ENCODE measurements at places on chromosomes 2 and 18. TPM values are rescaled to one million over a fixed set of nuclear protein-coding genes. Genes with fewer than 3 reads are reported as not detected.

GRCh38 chr18:59885579-59886163 is 14.1 kb upstream of the PMAIP1 start:
- H3K27me3 ChIP-seq = no peaks in the 10 kb centered on the region
- H3K4me3 ChIP-seq = peak overlapping the region; percentile 17
- peaks cover 38% of the 10 kb centered on the region for H3K4me1 ChIP-seq
- H3K36me3 ChIP-seq = peaks cover 1% of the 10 kb centered on the region
- peak overlapping the region; percentile 79 for H3K27ac ChIP-seq
- DNase-seq = no peak

INPP5D gene
- 0.40 TPM for total RNA-seq

DNA sequence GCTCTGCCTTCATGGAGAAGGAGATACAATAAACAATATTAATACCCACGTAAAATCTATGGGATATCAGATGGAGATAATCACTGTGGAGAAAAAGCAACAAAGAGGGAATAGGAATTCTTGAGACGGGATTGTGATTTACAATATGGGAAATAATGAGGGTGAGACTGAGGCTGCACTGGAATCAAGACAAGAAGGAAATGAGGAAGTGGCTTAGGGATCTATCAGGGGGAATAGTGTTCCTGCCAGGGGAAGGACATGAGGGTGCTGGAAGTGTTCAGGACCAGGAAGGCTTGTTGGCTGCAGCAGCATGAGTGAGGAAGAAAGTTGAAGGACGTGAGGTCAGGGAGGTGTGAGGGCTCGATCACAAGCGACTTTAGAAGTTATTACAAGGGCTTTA is 182.4 kb downstream of the DYSF start:
- no peaks in the 10 kb centered on the region for H3K27me3 ChIP-seq
- peaks cover 17% of the 10 kb centered on the region for H3K4me1 ChIP-seq
- H3K27ac ChIP-seq = no peak overlapping the region
- no peak overlapping the region for H3K4me3 ChIP-seq

TMEFF2 gene
- total RNA-seq = 46.8 TPM

DNA sequence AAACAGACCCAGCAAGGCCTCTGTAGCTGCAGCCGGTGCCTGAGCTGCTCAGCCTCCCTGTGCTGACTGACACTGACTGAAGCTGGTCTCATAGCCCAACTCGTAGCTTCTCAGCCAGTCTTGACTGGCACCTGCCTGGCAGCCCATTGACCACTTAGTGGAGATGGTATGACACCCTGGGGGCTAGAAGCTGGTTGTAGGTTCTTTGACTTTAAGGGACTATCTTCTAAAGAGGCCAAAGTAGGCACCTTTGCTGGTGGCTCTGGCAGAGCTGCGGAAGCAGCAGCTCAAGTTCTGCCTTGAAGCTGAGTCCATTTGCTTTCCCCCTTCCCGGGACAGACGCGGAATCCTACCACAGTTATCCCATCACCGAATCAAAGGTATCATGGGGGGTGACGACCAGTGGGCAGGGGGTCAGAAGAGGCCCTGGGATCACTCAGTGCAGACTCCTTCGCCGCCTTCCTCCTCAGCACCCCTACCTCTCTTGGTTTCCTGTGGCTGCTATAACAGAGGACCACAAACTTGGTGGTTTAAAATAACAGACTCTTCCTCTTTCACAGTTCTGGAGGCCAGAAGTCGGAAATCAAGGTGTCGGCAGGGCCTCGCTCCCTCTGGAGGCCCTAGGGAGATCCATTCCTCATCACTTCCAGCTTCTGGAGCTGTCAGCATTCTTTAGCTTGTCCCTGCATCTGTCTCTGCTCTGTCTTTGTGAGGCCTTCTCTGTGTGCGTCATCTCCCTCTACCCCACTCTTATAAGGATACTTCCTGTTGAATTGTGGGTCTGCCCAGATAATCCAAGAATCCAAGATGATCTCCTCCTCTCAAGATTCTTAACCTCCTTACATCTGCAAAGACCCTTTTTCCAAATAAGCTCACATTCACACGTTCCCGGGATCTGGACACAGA is 13.7 kb upstream of the FOSL2 start:
- H3K4me1 ChIP-seq = peaks cover 14% of the 10 kb centered on the region
- no peak overlapping the region for H3K4me3 ChIP-seq
- DNase-seq = no peak
- H3K27ac ChIP-seq = no peak overlapping the region

VAMP8 gene
- total RNA-seq = 3.1 TPM

FOXI3 gene
- not detected for total RNA-seq

DNA sequence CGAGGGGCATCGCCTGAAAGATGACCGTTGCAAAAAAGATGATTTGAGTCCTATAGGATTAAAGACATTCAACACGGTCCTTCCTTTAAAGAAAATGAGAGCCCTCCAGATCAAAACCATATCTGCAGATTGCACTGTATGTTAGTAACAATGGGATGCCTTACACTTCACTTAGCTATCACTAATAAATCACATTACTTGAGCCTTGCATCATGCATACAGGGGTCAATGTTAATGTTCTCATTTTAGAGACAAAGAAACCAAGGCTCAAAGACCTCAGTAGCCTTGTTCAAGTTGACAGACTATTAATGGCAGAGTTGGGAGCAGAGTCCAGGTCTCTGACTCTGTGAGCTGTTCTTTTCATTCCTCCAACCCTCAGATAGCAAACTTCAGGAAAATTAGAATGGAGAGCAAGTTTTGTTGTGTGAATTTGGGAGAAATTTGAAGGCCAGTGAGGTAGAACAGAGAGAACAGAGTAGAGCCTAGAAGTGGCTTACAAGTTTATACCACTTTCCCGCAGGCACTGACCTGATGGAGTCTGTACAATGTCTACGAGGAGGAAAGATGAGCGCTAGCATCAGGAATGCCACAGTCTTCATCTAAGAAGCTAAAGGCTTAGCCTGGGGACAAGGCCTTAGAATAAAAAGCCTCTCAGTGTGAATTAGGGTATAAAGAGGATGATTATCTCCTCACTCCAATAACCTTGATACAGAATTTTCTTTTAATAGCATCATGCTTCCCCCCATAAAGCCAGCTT is 48.3 kb downstream of the TRIB2 start:
- H3K4me1 ChIP-seq = peaks cover 35% of the 10 kb centered on the region
- no peaks in the 10 kb centered on the region for H3K36me3 ChIP-seq
- peaks cover 4% of the 10 kb centered on the region for H3K27me3 ChIP-seq
- no peak overlapping the region for H3K4me3 ChIP-seq

DNA sequence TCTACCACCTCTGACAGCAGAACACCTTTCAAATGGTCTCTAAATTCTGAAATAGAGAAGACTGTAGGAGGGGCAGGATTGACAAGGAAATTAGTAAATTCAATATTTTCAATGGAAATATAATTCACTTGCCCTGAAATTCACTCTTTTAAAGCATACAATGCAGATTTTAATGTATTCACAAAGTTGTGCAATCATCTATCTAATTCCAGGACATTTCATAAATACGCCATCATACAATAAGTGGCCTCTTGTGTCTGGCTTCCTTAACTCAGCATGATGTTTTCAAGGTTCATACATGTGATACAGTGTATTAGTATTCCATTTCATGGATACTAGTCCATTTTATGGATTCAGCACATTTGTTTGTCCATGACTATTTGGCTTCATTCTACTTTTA is 74.2 kb downstream of the ZRANB3 start:
- no peak overlapping the region for H3K4me3 ChIP-seq
- no peaks in the 10 kb centered on the region for H3K4me1 ChIP-seq
- DNase-seq = no peak
- no peak overlapping the region for H3K27ac ChIP-seq
- no peaks in the 10 kb centered on the region for H3K27me3 ChIP-seq
- H3K36me3 ChIP-seq = peaks cover 6% of the 10 kb centered on the region

DNA sequence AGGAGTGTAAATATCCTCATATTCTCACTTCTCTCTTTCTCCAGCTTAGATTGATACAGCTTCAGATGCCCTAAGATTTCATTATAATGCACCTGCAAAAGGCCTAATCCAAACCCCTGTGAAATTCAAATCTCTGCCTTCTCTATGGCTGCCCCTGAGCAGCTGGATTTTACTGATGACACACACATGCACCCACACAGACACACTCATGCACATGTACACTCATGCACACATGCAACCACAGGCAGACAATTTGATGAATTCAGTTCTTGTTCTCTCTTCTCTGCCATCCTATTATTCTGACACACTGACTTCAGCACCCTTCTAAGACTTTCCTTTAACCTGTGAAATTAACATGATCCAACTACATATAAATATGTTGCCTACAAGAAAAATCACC is 563.2 kb downstream of the RNF144A start:
- no peak overlapping the region for H3K4me3 ChIP-seq
- H3K36me3 ChIP-seq = no peaks in the 10 kb centered on the region
- DNase-seq = no peak
- H3K27me3 ChIP-seq = no peaks in the 10 kb centered on the region
- no peak overlapping the region for H3K27ac ChIP-seq

DNA sequence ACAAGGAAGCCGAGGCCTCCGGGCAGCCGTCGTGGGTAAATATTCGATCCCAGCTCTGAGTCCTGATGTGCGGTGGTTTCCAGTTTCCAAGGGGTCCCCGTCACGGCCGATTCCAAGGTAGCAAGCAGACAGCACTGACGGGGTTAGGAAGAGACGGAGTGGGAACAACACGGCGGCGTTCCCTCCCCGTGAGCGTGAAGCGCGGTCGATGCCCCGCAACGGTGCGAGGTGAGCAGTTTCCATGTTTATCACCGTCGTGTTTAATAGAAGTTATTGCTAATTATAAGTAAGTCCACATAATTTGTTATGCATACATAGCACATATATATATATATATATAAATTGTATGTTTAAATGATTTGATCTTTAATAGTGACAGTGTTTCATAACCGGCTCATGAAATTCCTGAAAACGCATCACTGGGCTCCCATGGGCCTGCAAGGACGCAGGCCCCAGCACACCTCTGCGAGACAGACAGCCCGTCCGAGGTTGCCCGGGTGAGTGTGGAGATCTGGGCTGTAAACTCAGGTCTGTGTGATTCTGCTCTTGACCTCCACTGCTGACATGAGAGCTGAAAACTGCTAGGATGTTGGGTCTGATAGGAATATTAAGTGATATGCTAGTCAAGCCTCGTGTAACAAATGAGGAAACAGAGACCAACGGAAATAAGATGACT is 243.5 kb upstream of the SALL3 start:
- no peaks in the 10 kb centered on the region for H3K4me1 ChIP-seq
- H3K27me3 ChIP-seq = no peaks in the 10 kb centered on the region
- no peaks in the 10 kb centered on the region for H3K36me3 ChIP-seq
- H3K27ac ChIP-seq = no peak overlapping the region
- DNase-seq = no peak

PDE6D gene
- 17.6 TPM for total RNA-seq

GRCh38 chr2:120783371-120783791 is 47.7 kb downstream of the GLI2 start:
- no peak overlapping the region for H3K4me3 ChIP-seq
- H3K4me1 ChIP-seq = peaks cover 58% of the 10 kb centered on the region
- no peak overlapping the region for H3K27ac ChIP-seq
- H3K36me3 ChIP-seq = no peaks in the 10 kb centered on the region
- DNase-seq = no peak
- no peaks in the 10 kb centered on the region for H3K27me3 ChIP-seq

GRCh38 chr2:199148076-199148845 is 309.5 kb downstream of the SATB2 start:
- no peaks in the 10 kb centered on the region for H3K36me3 ChIP-seq
- no peak for DNase-seq
- no peak overlapping the region for H3K27ac ChIP-seq
- no peak overlapping the region for H3K4me3 ChIP-seq

GRCh38 chr2:108988076-108988795 is 784 bp downstream of the EDAR start:
- peaks cover 3% of the 10 kb centered on the region for H3K36me3 ChIP-seq
- no peak overlapping the region for H3K4me3 ChIP-seq
- H3K4me1 ChIP-seq = peaks cover 10% of the 10 kb centered on the region
- H3K27me3 ChIP-seq = peaks cover 91% of the 10 kb centered on the region
- no peak for DNase-seq
- no peak overlapping the region for H3K27ac ChIP-seq

GRCh38 chr2:158953454-158953853 is 15.0 kb upstream of the TANC1 start:
- H3K27me3 ChIP-seq = no peaks in the 10 kb centered on the region
- no peak for DNase-seq
- peaks cover 24% of the 10 kb centered on the region for H3K4me1 ChIP-seq
- H3K4me3 ChIP-seq = peak overlapping the region; percentile 15
- H3K36me3 ChIP-seq = no peaks in the 10 kb centered on the region

GRCh38 chr2:184215745-184216144 is 382.6 kb upstream of the ZNF804A start:
- no peaks in the 10 kb centered on the region for H3K27me3 ChIP-seq
- no peaks in the 10 kb centered on the region for H3K36me3 ChIP-seq
- H3K4me3 ChIP-seq = no peak overlapping the region
- H3K27ac ChIP-seq = no peak overlapping the region

DNA sequence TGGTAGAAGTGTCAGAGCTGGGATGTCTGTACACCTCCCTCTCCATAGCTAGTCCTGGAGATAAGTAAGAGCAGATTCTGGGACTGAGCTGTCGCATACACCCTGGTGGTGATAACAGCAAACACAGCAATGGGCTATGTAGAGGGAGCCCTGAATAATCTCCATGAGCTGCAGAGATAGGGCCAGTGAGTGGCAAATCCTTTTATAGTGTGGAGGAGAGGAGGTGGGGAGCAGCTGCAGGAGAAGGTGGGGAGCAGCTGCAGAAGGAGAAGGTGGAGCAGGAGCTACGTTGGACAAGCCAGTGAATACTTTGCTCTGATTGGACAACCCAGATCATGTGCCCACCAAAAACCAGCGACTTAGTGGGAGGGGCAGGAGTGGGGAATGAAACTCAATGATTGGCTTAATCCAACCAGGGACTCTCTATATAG is 85.5 kb downstream of the TMEM247 start:
- DNase-seq = no peak
- H3K4me1 ChIP-seq = peaks cover 16% of the 10 kb centered on the region
- H3K4me3 ChIP-seq = no peak overlapping the region
- peaks cover 16% of the 10 kb centered on the region for H3K36me3 ChIP-seq
- no peak overlapping the region for H3K27ac ChIP-seq

- H3K4me1 ChIP-seq = peaks cover 21% of the 10 kb centered on the region
- DNase-seq = no peak
- H3K27me3 ChIP-seq = no peaks in the 10 kb centered on the region
- no peak overlapping the region for H3K4me3 ChIP-seq
- no peaks in the 10 kb centered on the region for H3K36me3 ChIP-seq
- H3K27ac ChIP-seq = no peak overlapping the region
These were observed 4.1 kb upstream of the LRP1B start for GRCh38 chr2:142134911-142135310.

DNA sequence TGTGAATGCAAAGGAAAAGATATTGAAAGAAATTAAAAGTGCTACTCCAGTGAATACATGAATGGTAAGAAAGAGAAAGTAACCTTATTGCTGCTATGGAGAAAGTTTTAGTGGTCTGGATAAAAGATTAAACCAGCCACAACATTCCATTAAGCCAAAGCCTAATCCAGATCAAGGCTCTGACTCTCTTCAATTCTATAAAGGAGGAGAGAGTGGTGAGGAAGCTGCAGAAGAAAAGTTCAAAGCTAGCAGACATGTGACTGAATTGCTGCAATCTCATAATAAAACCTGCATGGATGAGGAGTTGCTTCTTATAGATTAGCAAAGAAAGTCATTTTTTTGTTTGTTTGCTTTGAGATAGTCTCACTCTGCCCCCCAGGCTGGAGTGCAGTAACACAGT is 130.2 kb downstream of the DNAH6 start:
- no peak for DNase-seq
- H3K4me1 ChIP-seq = no peaks in the 10 kb centered on the region
- no peak overlapping the region for H3K27ac ChIP-seq
- no peaks in the 10 kb centered on the region for H3K36me3 ChIP-seq
- peaks cover 13% of the 10 kb centered on the region for H3K27me3 ChIP-seq

Measured in osteocyte (in vitro differentiated cells).